ENCODE measurements at places on chromosomes 7 and 10.

- DNase-seq, result no peak
Measured at GRCh38 chr10:130802301-130802700, 509.2 kb downstream of the TCERG1L start.

DNA sequence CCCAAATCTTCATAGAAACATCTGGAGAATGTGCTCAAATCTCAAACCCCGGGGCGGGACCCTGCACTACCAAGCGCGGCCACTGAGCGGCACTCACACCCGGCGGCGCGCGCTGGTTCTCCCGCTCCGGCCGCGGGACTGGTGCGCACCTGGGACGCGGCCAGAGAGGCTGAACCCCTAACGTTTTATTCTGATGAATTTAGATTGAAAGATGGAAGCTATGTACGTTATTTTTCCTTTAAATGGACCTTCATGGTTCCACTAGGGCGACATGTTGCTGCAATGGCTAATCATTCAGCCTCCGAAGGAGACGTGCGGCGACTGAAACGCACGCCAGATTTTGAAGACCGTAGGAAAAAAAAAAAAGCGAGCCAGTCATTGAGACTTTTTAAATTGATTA is 107.0 kb upstream of the INSIG1 start:
- peak; percentile 27 for DNase-seq

- no peak for DNase-seq
Measured at GRCh38 chr7:143016996-143017395, 9.9 kb downstream of the OR9A2 start.

GRCh38 chr10:58001159-58001558 is 266.5 kb downstream of the IPMK start:
- no peak for DNase-seq

DNA sequence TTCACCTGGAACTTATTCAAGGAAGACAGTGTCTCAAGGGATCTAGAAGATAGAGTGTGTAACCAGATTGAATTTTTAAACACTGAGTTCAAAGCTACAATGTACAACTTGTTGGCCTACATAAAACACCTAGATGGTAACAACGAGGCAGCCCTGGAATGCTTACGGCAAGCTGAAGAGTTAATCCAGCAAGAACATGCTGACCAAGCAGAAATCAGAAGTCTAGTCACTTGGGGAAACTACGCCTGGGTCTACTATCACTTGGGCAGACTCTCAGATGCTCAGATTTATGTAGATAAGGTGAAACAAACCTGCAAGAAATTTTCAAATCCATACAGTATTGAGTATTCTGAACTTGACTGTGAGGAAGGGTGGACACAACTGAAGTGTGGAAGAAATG is 10.9 kb downstream of the IFIT3 start:
- DNase-seq, result no peak

- no peak for DNase-seq
Measured at GRCh38 chr7:158247758-158248487, 339.7 kb downstream of the PTPRN2 start.

DNA sequence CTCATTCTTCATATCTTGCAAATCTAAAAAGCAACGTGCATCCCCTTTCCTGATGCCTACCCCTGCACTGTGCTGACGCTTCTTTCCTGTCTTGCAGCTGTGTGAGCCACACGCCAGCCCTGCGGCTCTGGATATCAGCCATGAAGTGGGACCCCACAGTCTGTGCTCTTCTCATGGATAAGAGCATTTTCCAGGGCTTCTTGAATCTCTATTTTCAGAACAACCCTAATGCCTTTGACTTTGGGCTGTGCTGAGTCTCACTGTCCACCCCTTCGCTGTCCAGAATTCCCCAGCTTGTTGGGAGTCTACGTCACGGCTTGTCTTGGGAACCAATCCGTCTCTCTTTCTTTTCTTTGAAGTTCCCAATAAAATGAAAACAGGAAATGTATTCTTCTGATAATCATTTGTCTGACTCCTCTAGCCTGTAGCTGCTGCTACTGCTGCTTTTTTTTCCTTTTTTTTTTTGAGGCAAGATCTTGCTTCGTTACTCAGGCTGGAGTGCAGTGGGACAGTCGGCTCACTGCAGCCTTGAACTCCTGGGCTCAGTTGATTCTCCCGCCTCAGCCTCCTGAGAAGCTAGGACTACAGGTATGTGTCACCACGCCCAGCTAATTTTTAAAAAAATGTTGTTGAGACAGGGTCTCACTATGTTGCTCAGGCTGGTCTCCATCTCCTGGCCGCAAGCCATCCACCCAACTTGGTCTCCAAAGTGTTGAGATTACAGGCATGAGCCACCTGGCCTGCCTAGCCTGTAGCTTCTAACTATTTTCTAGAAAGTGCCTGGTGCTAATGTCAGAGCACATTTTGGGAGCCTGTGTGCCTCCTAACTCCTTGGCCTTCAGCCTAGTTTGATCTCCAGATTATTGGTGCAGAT is 30.3 kb downstream of the GSTO2 start:
- no peak for DNase-seq

- DNase-seq, result no peak
Measured at GRCh38 chr10:103766751-103767505, 88.4 kb downstream of the SH3PXD2A start.

DNA sequence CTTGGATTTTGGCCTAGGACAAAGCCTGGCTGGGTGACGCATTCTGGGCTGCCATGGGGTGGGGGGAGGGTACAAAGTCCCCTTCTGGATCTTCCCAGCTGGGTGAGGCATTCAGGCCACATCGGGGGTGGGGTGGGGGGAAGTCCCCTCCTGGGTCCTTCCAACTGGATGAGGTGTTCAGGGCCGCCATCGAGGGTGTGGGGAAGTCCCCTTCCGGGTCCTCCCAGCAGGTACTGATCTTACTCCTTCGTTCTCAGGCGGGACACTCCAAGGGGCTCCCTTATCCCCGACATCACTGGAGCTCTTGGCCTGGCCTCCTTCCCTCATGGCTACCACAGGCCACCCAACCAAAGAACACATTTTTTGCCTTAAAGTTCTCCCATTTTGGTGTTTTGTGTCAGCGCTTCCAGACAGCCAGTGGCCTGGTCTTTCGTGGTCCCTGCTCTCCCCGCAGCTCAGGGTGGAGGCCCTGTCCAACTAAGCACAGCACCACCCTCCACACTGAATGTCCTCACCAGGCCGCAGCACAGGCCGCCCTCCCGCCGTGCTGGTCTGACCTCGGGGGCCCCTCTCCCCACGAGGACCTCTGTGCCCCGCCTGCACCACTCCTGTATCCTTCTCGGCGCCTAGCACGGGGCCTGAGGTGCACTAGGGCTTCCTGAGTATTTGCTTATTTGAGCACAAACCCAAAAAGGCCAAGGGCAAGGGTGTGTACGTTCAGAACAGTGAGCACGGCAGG is 38.5 kb downstream of the EN2 start:
- DNase-seq, result no peak

DNA sequence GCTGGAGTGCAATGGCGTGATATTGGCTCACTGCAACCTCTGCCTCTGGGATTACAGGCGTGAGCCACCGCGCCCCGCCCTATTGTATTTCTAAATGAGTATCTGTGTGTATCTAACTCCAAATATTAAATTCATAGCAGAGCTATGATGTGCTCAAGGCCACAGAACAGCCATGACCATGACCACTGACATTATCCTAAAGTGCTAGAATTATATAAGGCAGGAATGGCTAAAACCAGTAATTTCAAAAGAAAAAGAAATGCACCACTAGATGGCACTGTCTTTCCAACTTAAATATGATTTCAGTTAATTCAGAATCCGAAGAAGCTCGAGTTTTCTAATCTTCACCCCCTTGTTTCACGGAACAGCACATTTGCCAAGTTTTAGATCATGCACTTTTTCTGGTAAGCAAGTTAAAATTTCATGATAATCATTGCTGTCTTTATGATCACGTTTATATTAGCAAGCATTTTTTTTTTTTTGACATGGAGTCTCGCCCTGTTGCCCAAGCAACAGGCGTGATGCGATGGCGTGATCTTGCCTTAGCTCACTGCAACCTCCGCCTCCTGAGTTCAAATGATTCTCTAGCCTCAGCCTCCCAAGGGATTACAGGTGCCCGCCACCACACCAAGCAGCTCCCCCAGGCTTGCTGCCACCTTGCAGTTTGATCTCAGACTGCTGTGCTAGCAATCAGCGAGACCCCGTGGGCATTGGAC is 65.3 kb downstream of the OR13A1 start:
- no peak for DNase-seq

DNA sequence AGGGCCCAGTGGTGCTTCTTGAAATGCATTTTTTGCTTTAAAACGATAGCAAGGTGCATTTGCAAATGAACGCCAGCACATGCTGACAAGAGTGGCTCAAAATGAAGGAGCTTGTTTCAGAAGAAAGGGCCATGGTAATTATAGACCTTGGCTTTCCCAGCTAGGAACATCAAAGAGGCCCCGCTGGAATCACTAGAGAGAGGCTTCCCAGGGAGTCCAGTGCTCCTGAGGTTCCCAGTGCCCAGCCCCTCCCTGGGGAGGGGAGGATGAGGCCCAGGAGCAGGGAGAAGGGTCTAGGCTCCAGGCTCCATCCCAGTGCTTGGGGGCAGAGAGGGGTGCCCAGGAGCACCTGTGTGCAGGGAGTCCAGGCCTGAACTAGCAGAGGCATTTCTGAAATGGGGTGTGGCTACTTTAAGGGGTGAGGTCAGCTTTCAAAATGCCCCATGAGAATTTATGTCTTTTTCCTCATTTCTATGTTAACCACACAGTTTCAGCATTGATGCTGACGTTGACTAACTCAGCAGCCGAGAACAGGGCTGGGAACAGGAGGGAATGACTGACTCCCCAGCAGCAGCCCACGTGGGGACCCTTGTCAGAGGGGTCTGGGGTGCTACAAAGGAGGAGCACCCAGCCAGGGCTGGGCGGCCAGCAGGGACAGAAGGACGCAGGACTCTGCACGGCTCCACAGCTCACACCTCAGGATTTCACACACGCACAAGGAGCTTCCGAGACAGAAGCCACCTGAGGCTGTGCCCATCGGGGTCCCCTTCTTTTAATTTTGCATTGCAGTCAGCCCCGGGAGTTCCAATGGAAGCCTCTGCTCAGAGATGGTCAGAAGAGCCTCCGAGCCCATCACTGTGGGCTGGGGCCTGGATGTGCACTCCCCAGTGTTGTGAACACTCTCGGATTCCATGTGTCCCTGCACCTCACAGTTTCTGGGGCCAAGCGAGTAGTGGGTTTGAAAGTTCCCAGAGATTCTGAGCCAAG is 570.2 kb downstream of the PTPRN2 start:
- no peak for DNase-seq

- DNase-seq, result no peak
Measured at GRCh38 chr7:74606909-74607510, 50.5 kb upstream of the GTF2I start.

- no peak for DNase-seq
Measured at GRCh38 chr10:133122171-133122935, 34.6 kb downstream of the ADGRA1 start.

DNA sequence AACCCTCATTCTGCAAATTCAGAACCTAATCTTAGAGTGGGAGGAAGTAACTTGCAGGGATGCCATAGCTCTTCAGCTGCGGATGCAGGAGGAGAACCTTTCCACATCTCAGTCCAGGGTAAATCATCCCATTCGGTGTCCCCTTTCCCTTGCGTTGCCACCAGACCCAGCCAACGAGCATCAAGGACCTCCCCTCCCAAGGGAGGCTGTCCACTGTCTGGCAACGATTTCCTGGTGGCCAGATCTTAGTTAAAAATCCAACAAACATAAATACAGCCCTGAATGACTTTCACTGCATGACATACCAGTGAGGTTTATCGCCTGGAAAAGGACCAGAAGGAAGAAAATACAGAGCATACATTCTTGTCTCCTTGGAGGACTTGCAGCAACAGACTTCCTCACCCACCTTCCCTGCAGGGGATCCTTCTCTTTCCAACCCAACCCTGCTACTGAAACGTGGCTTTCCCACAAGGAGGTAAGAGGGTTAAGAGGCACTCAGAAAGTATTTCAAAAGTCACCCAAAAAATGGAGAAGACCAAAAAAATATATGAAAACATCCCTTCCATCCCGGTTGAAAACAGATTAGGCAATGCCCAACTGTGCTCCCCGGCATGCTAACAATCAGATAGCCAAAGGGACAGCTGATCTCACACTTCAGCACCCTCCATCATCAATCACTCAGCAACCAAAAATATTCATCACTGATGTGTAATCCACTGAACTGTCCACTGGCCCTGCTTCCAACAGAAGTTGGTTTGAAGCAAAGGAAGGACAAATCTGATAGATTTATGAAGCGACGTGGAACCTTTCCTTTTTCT is 206.6 kb downstream of the TNS3 start:
- DNase-seq, result no peak

DNA sequence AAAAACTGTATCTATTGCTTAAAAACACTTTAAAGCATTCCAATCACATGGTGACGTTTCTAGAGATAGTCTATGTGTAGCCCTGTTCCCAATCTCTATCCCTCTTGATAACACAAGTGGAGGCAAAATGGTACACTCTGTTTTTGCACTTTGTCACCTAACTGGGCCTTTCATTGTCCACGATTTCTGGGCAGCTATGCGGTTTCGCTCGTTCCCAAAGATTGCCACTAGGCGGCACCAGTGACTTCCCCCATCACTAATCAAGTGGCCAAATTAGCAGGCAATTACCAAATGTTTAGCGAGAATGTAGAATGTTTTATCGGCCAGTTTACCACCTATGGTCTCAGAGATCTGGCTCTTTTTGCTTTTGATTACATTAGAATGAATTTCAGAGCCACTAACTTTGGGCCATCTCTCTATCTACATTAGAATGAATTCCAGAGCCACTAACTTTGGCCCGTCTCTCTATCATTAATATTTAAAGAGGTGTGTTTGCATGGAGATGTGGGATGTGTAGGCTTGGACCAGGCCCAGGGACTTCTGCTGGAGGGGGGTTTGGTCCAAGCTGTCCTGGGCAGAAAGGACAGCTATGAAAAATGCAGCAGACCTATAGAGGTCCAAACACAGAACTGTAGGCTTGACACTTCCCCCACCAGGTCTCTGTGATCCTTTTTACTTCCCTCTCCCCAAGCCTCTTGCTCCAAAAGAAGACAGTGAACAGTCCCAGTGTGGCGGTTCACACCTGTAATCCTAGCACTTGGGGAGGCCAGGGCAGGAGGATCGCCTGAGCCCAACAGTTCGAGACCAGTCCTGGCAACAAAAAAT is 90.1 kb downstream of the EPC1 start:
- no peak for DNase-seq

DNA sequence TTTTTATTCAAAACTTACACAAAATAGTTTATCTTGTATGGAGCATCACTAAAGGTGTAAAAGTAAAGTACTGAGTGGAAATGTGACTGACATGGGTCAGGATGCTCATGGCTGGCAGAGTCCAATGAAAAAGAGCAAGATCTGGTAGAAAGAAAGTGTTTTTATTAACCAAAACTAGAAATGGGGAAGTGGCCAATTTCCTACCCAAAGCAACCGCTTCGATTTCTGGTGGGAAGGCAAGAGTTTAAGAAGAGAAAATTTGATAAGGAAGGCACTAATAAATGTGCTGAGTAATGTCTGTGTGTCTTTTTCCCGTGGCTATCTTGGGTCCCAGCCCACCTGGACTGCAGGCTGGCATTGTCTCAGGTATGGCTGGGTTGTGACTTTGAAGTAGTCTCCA is 277.7 kb downstream of the ANKRD7 start:
- DNase-seq, result no peak

DNA sequence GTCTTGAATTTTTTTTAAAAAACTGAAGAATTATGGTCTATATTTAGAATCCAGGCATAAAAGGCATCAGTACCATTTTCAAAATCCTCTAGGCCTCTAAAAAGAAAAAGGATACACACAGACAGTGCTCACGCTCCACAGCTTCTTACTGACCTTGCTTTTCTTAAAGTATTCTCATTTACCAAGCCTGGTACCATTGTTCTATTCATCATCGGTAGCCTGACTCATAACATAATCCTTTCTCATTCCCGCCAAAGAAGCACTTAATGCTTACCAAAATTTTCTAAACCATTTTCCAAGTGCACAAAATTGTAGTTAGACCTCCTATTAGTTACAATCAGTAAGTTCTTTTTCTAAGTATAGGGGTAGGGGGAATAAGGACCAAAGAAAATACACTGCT is 54.6 kb downstream of the ATE1 start:
- DNase-seq, result no peak
